MCF 10A (cell line): ENCODE measurements at places on chromosomes 5 and 9.
A peak's percentile ranks its signal among the peaks of the same experiment; 100 is the strongest.

- no peak for DNase-seq
Measured at GRCh38 chr5:163696579-163696887, 191.1 kb downstream of the MAT2B start.

- no peak for DNase-seq
Measured at GRCh38 chr5:746258-746761, 38.2 kb downstream of the ZDHHC11B start.

- peak; percentile 80 for DNase-seq
Measured at GRCh38 chr5:16934123-16934522, 2.0 kb downstream of the MYO10 start.

- no peak for DNase-seq
Measured at GRCh38 chr9:98615633-98616032, 93.1 kb downstream of the GABBR2 start.

DNA sequence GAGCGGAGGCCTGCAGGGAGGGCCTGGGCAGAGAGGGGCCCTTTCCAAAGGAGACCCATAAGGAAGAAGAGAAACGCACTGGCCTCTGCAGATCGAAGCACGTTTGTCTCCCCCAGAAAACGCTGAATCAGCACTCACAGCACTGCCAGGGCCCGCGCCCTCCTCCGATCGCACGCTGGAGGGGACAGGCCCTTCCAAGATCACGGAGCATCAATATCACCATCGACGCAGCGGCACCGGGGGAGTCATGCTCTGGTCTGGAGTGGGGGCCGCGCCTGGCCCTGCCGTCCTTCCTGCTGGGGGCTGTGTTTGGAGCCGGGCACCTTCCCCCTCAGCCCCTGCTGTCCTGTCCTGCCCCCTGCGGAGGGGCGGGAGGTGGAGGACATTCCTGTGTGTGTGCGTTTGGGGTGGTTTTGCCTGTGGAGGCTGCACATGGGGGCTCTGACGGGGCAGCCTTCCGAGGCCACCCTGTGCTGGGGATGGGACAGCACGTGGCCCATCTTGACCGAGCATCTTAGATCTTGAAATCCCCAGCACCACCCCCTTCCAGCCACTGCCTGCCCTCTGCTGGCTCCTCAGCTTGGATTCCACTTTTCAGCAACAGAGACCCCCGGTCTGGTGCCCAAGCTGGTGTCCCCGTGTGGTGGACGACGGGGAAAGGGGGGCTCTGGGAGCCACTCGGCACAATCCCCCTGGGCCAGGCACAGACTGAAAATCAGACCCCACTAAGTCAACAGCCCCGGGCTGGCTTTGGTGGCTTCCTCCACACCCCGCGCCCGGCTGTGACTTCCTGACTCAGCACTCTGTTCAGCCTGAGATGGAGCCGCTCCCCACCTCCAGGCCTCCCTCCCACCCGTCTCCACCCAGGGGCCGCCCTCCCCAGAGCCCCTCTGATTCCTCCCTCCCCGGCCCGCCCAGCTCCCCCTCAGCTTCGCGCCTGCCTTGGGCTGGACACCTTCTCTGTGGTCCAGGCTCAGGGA lies 8.3 kb downstream of the TMEM250 start:
- DNase-seq: no peak

- no peak for DNase-seq
Measured at GRCh38 chr5:10885026-10885425, 124.0 kb upstream of the DAP start.

DNA sequence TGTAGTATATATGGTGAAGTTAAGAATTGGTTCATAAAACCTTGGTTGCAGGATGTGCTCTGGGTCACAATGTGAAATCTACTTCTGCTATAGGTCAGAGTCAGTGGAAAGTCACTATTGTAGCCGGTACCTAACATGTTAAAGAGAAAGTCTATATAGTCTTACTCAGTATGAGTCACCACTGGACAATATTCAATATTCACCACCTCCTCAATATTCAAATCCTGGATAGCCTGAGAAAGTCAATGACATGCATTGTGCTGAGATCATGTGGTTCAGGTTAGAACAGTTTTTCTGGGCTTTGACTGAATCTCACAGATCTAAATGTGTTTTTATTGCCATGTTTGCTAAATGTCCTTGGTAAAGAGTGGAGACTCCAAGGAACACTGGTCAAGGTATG lies 108.8 kb downstream of the HMHB1 start:
- DNase-seq: peak; percentile 23
